OCI-M1 (cell line): ENCODE measurements at places on chromosomes 3 and 15.
A peak's percentile ranks its signal among the peaks of the same experiment; 100 is the strongest.

GRCh38 chr3:19183584-19183983 is 35.3 kb downstream of the KCNH8 start:
- peak; percentile 8 for DNase-seq

GRCh38 chr3:104606812-104607211 is 759.9 kb upstream of the ALCAM start:
- peak; percentile 44 for DNase-seq

- DNase-seq: no peak
Observed at GRCh38 chr3:38031022-38031994, 1.9 kb upstream of the PLCD1 start.

GRCh38 chr3:15223685-15224572 is 17.9 kb downstream of the CAPN7 start:
- DNase-seq: no peak

DNA sequence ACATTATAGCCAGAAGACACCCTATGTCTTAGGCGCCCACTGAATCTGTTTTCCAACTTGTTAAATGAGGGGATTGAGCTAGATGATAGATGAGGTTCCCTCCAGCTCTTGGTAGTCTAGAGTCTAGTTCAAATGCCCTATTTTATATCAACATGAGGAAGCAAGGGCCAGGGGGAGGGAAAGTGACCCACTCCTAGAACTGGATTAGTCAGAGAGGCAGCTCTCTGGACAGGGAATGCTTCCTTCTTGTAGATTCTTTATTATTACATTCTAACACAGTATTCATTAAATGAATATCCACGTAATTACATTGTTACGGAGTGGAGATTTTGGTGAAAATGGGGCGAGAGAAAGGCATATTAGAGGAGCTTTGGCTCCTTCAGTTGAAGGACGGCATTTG is 89.5 kb downstream of the RAD18 start:
- no peak for DNase-seq

- no peak for DNase-seq
Observed at GRCh38 chr3:179158336-179159039, 10.3 kb downstream of the PIK3CA start.

DNA sequence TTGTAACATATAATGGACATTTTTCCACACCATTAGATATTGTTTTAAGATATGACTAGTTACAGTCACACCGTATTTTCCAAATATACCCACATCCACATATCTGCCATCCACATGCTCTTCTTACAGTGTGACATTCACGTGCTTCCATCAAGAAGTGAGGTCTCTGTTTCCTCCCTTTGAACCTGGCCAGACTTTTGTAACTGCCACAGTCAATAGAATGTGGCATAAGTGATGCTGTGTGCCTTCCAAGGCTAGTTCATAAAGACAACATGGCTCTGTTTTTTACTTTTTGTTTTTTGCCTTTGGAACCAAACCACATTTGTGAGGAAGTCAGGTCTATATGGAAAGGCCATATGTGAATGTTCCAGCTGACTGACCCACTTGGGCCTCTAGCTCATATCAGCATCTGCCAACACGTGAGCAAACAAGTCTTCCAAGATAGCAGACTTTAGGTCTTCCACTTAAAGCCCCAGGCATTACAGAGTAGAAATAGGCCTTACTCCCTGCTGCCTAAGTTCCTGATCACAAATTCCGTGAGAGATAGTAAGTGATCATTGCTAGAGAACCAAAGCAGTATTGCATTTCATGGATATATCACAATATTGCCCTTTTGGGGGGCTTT is 27.1 kb downstream of the EIF1B start:
- peak; percentile 11 for DNase-seq

- no peak for DNase-seq
Observed at GRCh38 chr3:59480486-59480995, 430.7 kb upstream of the CFAP20DC start.

DNA sequence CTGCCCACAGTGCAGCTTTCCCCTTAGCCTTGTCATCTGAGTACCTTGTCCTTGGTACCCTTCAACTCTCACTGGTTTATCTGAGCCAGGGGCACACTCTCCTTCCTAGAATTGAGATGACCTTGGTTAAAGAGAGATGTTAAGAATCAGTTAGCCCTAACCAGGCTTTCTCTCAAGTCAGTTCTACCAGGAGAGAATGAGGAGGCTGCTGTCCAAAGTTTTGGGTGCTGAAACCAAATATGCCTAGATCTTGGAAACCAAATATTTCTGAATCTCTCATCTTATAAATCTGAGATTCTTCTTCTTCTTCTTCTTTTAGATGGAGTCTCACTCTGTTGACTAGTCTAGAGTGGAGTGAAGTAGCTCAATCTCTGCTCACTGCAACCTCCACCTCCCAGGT is 12.0 kb upstream of the CTXND1 start:
- DNase-seq: peak; percentile 1

DNA sequence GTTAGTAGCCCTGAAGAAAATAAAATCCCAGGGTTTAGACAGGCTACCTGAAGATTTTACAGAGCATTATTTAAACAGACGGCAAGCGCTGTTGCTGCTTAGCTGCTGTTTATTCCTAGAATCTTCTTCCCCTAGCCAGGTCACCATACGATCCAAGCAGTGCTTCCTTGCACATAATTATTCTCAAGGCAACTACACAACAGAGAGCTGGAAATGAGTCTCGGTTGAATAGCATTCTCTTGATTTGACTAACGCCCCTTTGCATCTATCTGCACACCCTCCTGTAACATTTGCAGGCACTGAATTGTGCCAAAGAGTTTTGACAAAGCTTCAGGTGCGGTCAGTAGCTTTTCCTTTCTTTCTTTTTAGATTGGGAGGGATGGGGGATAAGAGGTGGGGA is 564.4 kb downstream of the TBL1XR1 start:
- DNase-seq: no peak

- DNase-seq: no peak
Observed at GRCh38 chr3:113278599-113278955, 67.2 kb downstream of the BOC start.

DNA sequence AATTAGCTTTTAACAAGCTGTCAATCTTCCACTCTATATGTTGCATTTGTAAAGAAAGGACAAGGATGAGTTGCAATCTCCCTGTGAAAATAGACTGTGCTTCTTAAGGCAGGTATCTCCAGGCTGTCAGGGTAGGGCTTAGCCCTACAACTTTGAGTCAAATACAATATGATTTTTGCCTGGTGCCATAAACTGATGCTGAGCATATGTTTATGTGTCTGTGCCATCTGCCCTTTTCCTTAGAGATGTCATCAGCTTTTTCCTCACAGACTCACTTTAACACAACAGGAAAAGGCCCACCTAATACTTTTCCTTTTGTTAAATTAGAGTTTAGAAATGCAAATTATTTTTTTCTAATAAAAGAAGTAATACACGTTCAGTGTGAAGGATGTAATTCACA is 548.3 kb downstream of the NLGN1 start:
- no peak for DNase-seq

GRCh38 chr3:105979961-105980360 is 111.1 kb upstream of the CBLB start:
- no peak for DNase-seq

DNA sequence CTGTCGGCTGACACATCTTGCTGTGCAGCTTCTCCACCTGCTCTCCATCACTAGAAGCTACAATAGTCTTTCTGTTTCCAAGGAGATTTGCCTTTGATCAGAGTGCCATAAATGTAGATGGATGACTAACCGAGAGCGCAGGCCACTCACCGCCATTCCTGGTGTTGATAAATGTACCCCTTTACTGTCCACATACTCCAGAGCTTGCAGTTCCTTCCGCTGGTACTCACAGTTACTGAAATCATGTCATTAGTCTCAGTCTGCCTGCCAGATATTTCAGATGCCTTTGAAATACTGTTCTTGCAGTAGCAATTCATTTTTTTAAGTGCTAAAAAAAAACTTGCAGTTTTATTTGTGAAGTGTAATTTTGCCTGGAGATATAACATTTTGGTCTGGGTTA is 72.3 kb downstream of the BLM start:
- no peak for DNase-seq

DNA sequence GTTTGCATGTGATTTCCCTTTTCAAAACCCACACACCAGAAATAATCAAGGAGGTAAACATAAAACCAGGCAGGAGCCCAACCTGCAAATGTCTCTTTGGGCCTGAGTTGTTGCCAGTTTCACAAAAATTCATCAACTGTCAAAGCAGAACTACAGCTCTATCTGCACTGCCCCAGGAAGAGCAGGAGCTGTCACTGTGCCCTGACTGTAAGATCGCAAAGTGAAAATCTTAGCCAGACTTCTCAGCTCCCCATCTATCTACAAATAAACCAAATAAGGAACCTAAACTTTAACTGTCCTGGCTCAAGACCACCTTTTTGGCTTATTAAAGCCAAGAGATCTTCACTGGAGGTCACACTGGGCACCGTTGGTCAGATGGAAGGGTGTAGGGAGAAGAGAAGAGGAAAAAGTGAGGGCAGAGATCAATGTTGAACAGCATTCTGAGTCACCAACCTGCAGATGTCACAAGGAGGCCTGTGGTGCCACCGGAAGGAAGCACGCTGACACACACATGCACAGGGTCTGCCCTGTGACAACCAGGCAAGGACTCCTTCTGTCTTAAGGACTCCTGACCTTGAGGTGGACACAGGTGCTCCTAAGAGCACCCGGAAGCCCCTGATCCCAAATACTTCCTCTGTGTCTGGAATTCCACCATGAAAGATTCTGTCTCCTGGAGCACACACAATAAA is 58.7 kb downstream of the RPN1 start:
- no peak for DNase-seq

DNA sequence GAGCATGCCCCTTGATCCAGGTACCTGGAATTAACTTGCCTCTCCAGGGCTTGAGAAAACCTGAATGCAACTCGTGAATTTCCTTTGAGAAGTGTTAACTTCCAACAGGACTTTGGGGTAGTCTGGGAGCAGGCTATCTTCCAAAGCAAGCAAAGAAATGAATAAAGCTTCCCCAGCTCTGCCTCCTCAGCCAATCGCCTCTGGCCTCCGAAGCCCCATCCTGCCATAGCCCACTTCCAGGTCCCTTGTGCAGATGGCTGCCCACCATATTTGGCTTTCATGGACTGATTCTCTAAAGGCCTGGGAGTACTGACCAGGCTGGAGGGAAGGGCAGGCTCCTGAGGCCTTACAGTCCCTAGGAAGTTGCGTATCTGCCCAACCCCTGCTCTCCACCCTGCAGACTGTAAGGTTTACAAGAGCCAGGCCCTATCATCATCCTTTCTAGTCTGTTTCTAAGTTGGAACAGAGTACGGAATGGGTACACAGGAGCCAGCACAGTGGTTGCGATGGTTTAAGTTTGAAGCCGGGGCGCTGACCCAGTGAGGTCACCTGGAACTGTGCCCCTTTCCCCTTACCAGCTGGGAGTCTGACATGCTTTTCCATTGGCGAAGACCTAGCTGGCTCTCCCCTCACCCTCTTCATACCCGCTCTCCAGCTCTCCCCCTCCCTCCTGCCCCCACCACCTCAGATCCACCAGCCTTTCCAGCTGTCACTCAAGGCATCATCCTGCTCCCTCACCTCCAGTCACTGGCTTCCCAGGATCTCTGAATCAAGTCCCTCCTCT is 1.1 kb upstream of the PML start:
- no peak for DNase-seq

- DNase-seq: peak; percentile 9
Observed at GRCh38 chr15:28886431-28887338, 911 bp downstream of the APBA2 start.

DNA sequence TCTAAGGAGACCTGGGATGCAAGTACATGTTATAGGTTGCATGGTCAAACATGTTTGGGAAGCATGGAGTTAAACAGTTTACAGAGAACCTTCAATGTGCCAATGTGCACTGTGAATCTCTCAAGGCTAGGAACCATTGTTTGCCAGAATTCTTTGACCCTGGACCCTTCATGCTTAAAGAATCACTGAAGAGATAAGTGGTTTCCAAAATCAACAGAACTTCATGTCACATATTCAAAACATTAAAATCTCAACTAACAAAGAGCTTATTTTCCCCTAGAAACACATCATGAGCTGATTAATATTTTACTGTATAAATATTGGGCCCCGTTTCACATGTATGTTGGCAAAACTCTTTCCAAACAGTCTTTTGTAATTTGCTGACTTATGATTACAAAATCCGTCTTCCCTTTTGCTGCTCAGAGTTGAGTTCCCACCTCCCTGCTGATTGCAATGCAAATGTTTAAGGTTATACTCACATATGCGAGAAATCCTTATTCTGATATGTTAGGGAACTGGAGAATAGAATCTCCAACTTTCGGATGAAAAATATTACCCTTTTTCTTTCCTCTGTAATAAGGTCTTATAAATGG is 380.2 kb downstream of the DIPK2A start:
- no peak for DNase-seq

GRCh38 chr3:159884661-159885402 is 103.8 kb upstream of the IL12A start:
- DNase-seq: peak; percentile 59

- DNase-seq: peak; percentile 10
Observed at GRCh38 chr15:29424118-29424517, 154.5 kb upstream of the NSMCE3 start.

GRCh38 chr3:32340611-32341365 is 50.9 kb upstream of the CMTM7 start:
- DNase-seq: no peak

DNA sequence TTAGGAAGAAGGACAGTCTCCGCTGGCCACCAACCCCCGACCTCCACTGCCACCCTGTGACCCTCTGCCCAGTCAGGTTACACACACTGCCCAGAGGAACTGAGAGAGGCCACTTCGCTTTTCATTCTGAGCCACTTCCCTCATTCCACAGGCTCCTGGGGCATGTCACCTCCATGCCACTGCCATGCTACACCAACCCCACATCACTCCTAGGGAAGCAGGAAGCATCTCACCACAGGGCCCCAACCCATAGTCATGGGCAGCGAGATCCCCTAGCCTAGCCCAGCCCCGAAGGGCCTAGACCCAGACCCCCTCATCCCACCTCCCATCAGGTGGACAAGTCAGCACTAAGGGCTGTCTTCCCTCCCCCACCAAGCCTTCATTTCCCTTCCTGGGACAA is 1.4 kb downstream of the PLCB2 start:
- DNase-seq: no peak

DNA sequence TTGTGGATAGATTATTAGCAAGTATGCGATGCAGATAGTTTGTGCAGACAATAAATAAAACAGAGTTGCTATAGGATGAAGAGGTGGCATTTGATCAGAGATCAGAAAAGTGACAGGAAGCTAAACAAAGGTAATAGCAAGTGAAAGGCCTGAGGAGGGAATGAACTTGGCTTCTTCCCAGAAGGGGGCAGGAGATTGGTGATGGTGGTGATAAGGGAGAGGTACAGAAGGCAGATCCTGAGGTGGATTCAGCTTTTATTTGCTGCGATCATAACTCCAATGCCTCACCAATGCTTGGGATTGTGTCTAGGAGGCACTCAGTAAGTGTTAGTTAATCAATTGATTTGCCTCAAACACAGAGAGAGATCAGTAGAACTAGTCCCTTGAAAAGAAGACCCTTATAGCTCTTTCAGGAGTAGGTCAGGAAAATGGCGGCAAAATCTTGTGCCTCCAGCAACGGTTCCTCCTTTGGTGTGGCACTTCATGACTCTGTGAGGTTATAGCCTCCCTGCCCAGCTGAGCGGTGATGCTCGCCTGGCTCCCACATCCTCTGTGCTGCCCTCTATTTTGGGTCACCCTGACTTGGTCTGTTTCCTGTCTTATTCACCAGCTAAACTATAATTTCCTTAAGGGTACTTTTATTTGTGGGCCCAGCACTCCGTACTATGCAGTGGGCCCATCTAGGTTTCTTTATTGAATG is 37.5 kb downstream of the TGFBR2 start:
- DNase-seq: no peak

- DNase-seq: no peak
Observed at GRCh38 chr3:148335612-148336011, 362.1 kb upstream of the AGTR1 start.

GRCh38 chr3:190883973-190884832 is 21.7 kb upstream of the GMNC start:
- DNase-seq: peak; percentile 81
